ENCODE measurements at places on chromosomes 16 and 17. TPM values are rescaled to one million over a fixed set of nuclear protein-coding genes. Genes with fewer than 3 reads are reported as not detected.

The PRR35 gene
- total RNA-seq = not detected

The WFIKKN2 gene
- total RNA-seq = 2.0 TPM

The TP53TG3 gene
- 0.53 TPM for total RNA-seq

The C17orf100 gene
- total RNA-seq = 2.2 TPM

The NPIPB6 gene
- 1.9 TPM for total RNA-seq

The ICAM2 gene
- total RNA-seq = 17.1 TPM

The KRT33A gene
- not detected for total RNA-seq

The PRR15L gene
- total RNA-seq = 0.19 TPM

The TRAPPC2L gene
- 89.4 TPM for total RNA-seq

The CD300H gene
- not detected for total RNA-seq

The AGRP gene
- 8.0 TPM for total RNA-seq

The SLC9A5 gene
- 2.1 TPM for total RNA-seq

The NUFIP2 gene
- total RNA-seq = 42.2 TPM

The RNF222 gene
- total RNA-seq = not detected

The STAT5A gene
- total RNA-seq = 84.2 TPM

The PRR29 gene
- 0.50 TPM for total RNA-seq

The ALDOA gene
- 1,930 TPM for total RNA-seq

The ZFPM1 gene
- 5.9 TPM for total RNA-seq

The SLC52A1 gene
- total RNA-seq = not detected

The GNG13 gene
- not detected for total RNA-seq

The RNU2-1 gene
- not detected for total RNA-seq

The PRCD gene
- 9.5 TPM for total RNA-seq

The PLLP gene
- 3.7 TPM for total RNA-seq

The SLC5A10 gene
- total RNA-seq = not detected

The KRTAP4-4 gene
- total RNA-seq = not detected

The RCVRN gene
- not detected for total RNA-seq

The POLR3E gene
- total RNA-seq = 56.6 TPM

The KRTAP2-3 gene
- not detected for total RNA-seq

The TBL3 gene
- total RNA-seq = 22.3 TPM

The NUP93 gene
- total RNA-seq = 59.9 TPM

The TPSG1 gene
- not detected for total RNA-seq

The ABCA9 gene
- total RNA-seq = 6.3 TPM

The TMEM170A gene
- total RNA-seq = 22.2 TPM

The HCRT gene
- total RNA-seq = not detected

The CTRB1 gene
- total RNA-seq = 5.2 TPM

The CALB2 gene
- total RNA-seq = 29.4 TPM

The CFAP52 gene
- total RNA-seq = not detected

The ALOX12B gene
- total RNA-seq = not detected

The KRTAP1-5 gene
- not detected for total RNA-seq

The HSBP1 gene
- total RNA-seq = 152 TPM

The TMEM100 gene
- 2.4 TPM for total RNA-seq

The CNGB1 gene
- total RNA-seq = 0.84 TPM

The TEPSIN gene
- 40.9 TPM for total RNA-seq

The FBXW10 gene
- total RNA-seq = 0.14 TPM

The GID4 gene
- total RNA-seq = 6.3 TPM

The TM4SF5 gene
- not detected for total RNA-seq

The SYNGR3 gene
- not detected for total RNA-seq

The IL17C gene
- total RNA-seq = not detected

The CCT6B gene
- 6.2 TPM for total RNA-seq

The HBA2 gene
- total RNA-seq = 36.4 TPM

The TNFRSF17 gene
- not detected for total RNA-seq

The OR1A1 gene
- total RNA-seq = not detected

The LSM12 gene
- 47.7 TPM for total RNA-seq

The PRAC1 gene
- total RNA-seq = not detected

The PABPN1L gene
- total RNA-seq = not detected

Measured in adrenal gland (tissue), 19 donors.